ENCODE measurements at places on chromosomes 12 and 14. TPM values are rescaled to one million over a fixed set of nuclear protein-coding genes. Genes with fewer than 3 reads are reported as not detected.

MANSC4 gene
- not detected for total RNA-seq

ARHGDIB gene
- 0.79 TPM for total RNA-seq

STYK1 gene
- total RNA-seq, result 0.20 TPM

MIP gene
- not detected for total RNA-seq

SLC25A21 gene
- 1.2 TPM for total RNA-seq

KLRK1 gene
- not detected for total RNA-seq

CLEC2A gene
- total RNA-seq, result not detected

FNTB gene
- 21.5 TPM for total RNA-seq

RNASE1 gene
- total RNA-seq, result 0.12 TPM

EXOC3L4 gene
- 1.7 TPM for total RNA-seq

Data from A549 treated with Hydrocortisone at 1 μM for 4 hours (cell line).